Cortex of kidney (tissue), 1 donor: ENCODE measurements at places on chromosomes 4 and X.

- no peak for DNase-seq
These were observed 125.5 kb downstream of the SPRY1 start for GRCh38 chr4:123522081-123522480.

DNA sequence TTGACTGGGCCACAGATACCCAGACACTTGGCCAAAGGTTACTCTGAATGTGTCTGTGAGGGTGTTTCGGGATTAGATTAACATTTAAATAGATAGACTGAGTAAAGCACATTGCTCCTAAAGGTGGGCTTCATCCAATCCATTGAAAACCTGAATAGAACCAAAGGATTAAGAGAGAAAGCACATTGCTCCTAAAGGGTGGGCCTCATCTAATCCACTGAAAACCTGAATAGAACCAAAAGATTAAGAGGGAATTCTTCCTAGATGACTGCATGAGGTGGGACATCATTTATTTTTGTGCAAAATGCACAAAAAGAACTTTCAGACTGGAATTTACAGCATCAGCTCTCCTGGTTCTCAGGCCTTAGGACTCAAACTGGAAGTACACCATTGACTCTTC is 351.2 kb upstream of the PCDH10 start:
- DNase-seq: no peak

GRCh38 chr4:168021666-168022065 is 70.7 kb upstream of the ANXA10 start:
- DNase-seq: no peak

- no peak for DNase-seq
These were observed 49.5 kb downstream of the RGS12 start for GRCh38 chr4:3342182-3342854.

- DNase-seq: no peak
These were observed 64.5 kb downstream of the STX18 start for GRCh38 chr4:4477391-4477790.
